ENCODE measurements at places on chromosomes 2 and 18.

GRCh38 chr18:79493211-79493800 is 97.6 kb downstream of the NFATC1 start:
- no peak for DNase-seq

- no peak for DNase-seq
Measured at GRCh38 chr2:172914341-172915008, 161.2 kb upstream of the MAP3K20 start.

DNA sequence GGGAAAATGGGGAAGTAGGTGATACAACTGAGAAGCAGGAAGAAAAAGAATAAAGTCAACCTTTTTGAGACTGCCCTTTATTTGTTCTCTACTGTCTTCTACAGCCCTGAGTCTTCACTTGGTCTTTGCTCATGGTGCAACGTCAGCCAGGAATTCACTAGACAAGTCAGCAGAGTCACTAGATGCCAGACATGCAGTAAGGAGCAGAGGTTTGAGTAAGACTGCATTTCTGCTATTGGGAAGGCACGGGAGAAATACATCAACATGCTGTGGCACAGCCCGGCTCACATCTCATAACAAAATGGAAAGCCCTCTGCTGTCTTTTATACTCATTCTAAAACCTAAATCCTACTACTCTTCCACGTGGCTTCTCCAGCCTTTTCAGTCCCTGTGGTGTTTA is 67.1 kb downstream of the PRELID3A start:
- DNase-seq: no peak

DNA sequence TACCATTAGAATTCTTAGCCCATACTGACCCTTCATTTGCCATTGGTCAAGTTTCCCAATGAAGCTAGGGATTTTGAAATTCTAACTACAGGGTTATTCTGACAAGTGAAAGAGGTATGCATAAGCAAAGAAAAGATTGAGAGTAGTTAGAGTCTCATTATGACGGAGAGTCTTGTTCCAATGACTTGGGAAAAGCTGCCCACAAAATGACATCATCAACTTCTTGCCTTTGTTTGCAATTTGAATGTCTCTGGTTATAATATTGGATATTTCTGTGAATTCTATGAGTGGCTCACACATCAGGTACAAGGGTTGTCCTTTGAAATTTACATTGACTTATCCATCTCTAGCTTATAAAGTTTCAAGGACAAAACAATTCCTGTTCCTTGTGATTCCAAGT is 772.2 kb downstream of the TRIB2 start:
- no peak for DNase-seq

Measured in substantia nigra (tissue), 51 donors.